Forelimb muscle (tissue), 1 donor: ENCODE measurements at places on chromosomes 11 and 22. TPM values are rescaled to one million over a fixed set of nuclear protein-coding genes. Genes with fewer than 3 reads are reported as not detected.

Gene YPEL1
- 18.6 TPM for polyA plus RNA-seq

Gene FJX1
- 6.0 TPM for polyA plus RNA-seq

Gene LINC01488
- polyA plus RNA-seq: 0.08 TPM

Gene APOA4
- not detected for polyA plus RNA-seq

Gene B3GAT1
- polyA plus RNA-seq: 0.52 TPM

Gene IGLL1
- polyA plus RNA-seq: 0.76 TPM

Gene MRGPRX3
- not detected for polyA plus RNA-seq

Gene KRTAP5-1
- polyA plus RNA-seq: 2.5 TPM

Gene MRGPRX4
- not detected for polyA plus RNA-seq

Gene OR6Q1
- polyA plus RNA-seq: not detected

Gene SCN2B
- polyA plus RNA-seq: 4.4 TPM

Gene ARHGAP42
- 25.6 TPM for polyA plus RNA-seq

Gene POTEH
- polyA plus RNA-seq: not detected

Gene CSRP3
- polyA plus RNA-seq: 816 TPM

Gene AAMDC
- polyA plus RNA-seq: 38.5 TPM

Gene PKDREJ
- 0.67 TPM for polyA plus RNA-seq

Gene MORC2
- polyA plus RNA-seq: 26.4 TPM

Gene USH1C
- 0.85 TPM for polyA plus RNA-seq

Gene OR52A1
- 0.03 TPM for polyA plus RNA-seq

Gene KBTBD4
- 12.8 TPM for polyA plus RNA-seq

Gene ZNF280A
- not detected for polyA plus RNA-seq

Gene IGLL5
- not detected for polyA plus RNA-seq

Gene OR4D5
- not detected for polyA plus RNA-seq

Gene NLRP14
- not detected for polyA plus RNA-seq

Gene P4HA3
- 0.94 TPM for polyA plus RNA-seq

Gene MAP6
- 10.7 TPM for polyA plus RNA-seq

Gene KDELR3
- 21.4 TPM for polyA plus RNA-seq

Gene SCN4B
- 4.7 TPM for polyA plus RNA-seq
